ENCODE measurements at places on chromosomes 6 and 20.

DNA sequence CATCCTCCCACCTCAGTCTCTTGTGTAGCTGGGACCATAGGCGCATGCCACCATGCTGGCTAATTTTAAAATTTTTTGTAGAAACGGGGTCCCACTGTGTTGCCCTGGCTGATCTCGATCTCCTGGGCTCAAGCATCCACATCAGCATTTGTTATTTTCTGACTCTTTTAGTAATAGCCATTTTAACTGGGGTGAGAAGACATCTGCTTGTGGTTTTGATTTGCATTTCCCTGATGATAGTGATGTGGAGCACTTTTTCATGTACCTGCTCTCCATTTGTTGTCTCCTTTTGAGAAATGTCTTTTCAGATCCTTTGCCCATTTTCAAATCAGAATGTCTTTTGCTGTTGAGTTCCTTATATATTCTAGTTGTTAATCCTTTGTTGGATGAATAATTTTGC, 22.2 kb upstream of the TULP4 start:
- DNase-seq, result no peak

DNA sequence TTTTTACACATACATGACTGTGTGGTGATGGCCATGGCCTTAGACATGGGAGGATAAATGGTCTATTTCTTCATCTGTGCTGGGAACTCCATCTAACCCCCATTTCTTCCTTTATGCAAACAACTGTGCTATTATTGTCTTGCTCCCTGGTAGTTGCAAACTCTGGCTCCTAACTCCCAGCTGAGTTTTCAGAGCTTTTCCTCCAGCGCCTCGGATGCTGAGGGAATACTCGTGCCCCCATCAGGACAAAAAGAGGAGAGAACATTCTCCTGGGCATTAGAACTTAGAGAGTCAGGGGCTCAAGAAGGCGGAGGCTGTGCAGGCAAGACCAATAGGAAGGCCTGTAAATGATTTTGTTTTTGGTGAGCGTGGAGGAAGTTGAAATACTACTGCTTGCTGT, 2.1 kb downstream of the DAAM2 start:
- no peak for DNase-seq

DNA sequence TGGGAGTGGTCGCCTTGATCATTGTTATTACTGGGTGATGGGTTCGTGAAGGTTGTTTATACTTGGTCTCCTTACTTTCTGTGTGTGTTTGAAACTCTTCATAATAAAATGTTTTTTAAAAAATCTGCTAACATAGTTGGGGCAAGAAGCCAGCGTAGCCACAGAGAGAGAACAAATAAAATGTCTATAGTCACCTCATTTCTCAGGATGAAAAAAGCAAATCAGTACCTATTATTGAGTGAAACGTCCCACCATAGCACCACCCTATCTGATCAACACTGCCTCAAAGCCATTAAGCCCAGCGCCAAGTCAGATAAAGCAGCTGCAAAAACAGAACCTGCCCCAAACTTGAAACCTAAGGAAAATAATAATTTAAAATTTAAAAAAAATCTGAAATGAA, 89.7 kb upstream of the TAB2 start:
- DNase-seq, result no peak

GRCh38 chr20:11008444-11009033, 334.7 kb upstream of the JAG1 start:
- DNase-seq, result no peak

DNA sequence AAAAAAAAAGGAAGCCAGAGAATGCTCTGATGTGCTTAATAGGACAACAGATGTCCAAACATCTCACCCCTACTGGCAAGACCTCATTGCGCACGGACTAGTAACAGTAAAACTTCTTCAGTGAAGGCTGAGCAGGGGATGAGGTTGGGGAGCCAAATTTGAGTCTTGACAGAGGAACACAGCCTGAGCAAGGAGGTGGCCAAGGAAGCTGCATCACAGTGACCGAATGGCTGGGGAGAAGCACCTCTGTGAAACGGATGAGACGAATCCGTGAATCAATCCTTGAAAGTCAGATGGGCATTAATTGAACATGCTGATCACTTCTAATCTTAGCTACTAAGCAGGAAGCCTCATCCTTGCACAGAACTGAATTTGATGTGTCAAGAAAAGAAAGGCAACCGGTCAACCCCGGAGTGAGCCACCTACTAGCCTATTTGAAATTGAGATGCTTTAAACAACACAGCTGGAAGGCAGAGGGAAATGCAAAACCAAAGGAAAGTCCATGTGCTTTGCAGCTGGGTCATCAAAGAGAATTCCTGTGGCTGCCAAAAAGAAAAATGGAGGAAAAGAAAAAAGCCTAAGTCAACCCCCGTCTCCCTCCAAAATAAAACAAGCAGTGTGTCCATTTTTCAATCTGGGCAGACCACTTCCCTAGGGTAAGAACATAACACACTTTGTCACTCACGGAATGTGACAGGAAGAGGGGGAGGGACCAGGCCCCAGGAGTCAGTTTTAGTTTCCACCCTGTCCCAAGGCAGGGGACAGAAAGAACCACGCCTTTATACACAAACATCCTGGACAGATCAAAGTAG, 29.5 kb downstream of the PXDC1 start:
- DNase-seq, result no peak

DNA sequence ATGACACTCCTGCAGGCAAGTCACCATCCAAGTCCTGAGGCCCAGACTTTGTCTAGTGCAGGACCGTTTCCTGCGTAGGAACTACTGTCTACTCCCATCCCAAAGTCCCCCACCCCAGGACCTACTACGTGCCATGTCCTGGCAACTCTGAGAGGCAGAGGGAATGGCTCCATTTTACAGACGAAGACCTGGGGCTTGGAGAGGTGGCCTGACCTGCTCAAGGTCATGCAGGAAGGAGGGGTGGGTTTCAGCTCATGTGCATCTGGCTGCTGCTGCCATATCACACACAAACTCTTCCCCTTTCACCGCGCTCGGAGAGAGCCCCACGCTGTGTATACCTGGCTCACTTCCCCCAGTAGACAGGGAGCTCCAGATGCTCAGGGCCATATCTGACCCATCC, 1.2 kb upstream of the NOL4L start:
- DNase-seq, result no peak

DNA sequence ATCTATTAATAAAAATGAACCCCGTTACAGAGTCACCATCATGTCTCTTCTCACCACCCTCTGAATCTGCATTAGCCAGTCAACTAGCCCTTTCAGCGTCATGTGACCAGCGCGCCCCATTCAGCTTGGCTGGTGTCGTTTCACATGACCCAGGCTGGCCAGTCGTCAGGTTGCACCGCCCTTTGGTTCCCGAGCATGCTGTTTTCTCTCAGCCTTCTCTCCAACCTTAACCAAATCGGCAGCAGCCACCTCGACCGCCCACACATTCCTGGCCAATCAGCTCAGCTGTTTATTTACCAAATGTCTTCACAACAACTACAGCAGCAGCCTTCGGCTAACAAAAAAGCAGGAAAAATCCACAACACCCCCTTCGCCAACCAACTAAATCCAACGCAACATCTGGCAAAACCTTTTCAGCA, 5.6 kb downstream of the SRSF3 start:
- peak; percentile 21 for DNase-seq

DNA sequence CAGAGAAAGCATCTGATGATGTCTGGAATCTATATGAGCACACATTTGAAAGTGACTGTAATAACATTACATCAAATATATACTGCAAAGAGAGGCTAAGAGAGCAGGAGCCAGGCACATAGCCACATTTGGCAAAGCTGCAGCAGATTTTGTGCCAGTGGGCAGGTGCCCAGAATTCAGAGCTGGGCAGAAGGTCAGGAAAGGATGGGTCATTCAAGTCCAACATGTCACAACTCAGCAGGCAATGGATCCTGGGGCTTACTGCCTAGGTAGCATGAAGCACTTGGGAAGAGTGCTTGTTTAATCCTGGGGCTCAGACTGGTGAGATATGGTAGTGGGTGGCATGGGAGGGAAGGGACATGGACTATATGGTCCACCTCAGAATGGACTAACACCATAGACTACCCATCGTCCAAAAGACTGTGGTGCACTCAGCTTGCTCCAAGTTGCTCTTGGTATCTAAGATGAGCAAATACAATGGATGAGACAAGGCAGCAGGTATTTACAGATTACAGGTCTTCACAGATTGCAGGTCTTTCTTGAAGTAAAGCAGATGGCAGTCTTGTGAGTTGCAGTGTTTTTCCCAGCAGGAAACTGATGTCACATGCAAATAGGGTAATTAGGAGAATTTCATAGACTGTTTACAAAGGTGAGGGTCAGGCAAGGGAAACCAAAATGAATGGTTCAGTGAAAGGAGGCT, 31.2 kb upstream of the SHLD1 start:
- DNase-seq, result peak; percentile 75

- no peak for DNase-seq
Observed at GRCh38 chr6:50986319-50986718, 167.6 kb downstream of the TFAP2B start.

DNA sequence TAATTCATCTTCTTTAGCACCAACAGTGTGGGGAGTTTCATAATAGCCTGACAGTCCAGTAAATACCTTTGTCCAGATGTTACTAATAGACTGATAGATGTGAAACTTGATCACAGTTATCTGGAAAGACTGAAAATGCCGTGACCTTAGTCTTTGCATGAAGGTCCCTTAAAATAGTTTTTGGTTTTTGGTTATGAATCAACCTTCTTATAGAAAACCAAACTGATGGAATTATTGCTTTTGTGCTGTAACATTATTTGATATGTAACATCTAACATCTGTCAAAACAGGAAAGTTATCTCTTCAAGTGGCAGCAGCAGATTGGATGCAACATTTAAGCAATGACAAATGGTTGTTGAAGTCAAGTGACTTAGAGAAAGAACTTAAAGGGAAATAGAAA, 190.4 kb downstream of the DOK5 start:
- no peak for DNase-seq

DNA sequence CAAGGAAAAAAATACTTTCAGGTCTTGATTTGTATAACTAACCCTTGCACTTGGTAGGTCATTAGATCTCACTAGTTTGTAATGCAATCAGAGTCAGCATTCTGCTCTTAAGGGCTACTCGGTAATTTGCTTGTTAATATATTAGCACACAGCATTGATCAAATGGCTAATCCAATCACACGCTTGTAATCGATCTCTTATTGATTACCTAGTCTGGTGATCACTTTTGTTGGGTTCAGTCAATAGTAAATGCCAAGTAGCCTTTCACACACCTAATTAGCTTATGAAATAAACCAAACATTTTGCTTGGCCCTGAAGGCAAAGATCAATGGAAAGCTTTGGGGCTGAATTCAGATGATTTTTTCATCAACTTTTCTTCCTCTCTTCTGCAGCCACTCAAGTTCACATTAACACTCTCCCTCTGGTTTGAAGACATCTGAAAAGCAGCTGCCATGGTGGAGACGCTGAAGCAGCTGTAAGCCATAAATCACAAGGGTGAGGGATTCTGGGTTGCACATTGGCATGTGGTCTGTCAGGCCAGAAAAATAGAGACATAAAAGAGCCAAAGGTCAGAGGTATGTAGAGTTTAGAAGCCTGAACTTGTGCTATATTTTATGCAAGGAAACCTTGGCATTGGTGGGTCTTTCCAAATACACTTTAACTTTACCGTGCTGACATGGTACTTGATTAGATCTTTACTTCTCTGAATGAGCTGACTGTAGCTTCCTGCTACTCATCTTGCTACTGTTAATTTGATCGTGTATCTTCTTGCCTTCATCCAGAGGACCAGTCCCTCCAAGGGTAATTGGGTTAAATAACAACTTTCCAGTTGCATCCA, 234.4 kb downstream of the SIM1 start:
- no peak for DNase-seq

DNA sequence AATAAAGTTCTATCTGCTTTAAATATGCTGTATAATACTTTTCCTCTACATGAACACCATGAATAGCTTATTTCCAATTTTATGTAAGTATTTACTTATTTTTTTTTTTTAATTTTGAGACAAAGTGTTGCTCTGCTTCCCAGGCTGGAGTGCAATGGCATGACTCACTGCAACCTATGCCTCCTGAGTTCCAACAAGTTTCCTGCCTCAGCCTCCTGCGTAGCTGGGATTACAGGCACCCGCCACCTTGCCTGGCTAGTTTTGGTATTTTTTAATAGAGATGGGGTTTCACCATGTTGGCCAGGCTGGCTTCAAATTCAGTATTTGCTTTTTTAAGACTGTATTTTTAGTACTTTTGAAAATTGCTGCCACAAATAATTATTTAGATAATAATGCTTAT, 1365.9 kb downstream of the GRIK2 start:
- no peak for DNase-seq

GRCh38 chr6:87484491-87484890, 11.7 kb downstream of the SLC35A1 start:
- DNase-seq, result no peak

- no peak for DNase-seq
Observed at GRCh38 chr6:16663901-16664300, 97.4 kb downstream of the ATXN1 start.

- DNase-seq, result no peak
Observed at GRCh38 chr20:15162079-15162647, 824.8 kb upstream of the FLRT3 start.

DNA sequence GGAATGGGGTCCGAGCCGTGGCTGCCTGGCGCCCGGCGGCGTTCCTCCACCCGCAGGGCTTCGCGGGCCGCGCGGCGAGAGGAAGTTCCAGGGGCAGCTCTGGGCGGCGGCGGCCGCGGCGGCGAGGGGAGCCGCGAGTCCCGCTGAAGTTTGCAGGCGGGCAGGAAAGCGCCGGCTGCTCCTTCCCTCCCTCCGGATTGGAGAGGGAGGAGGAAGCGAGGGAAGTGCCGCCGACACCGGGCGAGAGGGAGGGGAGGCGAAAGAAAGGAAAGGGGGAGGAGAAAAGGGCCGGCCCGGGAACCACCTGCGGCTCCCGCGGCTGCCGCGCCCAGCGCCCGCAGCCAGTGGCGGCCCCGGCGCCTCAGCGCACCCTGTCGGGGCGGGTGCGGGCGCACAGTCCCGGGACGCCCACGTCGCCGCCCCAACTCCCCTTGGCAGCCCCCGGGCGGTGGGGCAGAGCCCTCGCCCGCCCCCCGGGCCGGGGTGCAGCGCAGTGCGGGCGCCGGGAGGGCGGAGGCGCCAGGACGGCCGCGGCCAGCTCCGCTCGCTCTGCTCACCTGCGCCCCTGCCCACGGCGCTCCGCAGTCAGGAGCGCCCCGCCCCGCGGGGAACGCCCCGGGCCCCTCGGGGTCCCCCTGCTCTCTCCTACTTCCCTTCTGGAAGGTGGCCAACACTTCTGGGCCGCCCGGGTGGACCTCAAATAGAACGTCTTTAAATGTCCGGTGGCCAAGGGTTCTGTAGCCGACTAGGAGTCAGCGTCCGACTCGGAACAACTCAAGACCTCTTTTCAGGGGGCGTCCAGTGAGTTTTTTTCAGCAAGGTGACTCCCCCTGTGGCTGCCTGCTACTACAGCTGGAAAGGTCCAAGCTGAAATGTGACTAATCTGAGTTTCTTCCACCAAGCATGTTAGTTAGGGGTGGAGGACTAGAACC, 80.3 kb upstream of the CCDC28A start:
- peak; percentile 78 for DNase-seq

DNA sequence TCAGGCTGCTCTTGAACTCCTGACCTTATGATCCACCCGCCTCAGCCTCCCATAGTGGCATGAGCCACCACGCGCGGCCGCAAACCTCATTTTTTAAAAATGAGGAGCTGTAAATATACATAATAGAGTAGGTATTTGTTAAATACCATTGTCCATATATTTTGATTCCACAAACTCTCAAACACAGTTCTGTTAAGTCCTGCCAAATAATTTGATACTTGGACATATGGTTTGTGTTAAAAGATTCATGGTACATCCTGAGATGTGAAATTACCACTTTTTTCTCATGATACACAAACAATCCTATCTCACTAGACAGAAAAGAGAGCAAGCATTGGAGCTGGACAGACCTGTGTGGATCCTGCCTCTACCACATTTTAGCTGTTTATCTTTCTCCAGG, 334.1 kb upstream of the KCNQ5 start:
- DNase-seq, result no peak

Data from MG63 (cell line).